ENCODE measurements at places on chromosomes 5 and 9. TPM values are rescaled to one million over a fixed set of nuclear protein-coding genes. Genes with fewer than 3 reads are reported as not detected.

- DNase-seq = no peak
These were observed 34.6 kb upstream of the PSD2 start for GRCh38 chr5:139761057-139761450.

GRCh38 chr9:4035777-4036176 is 264.1 kb downstream of the GLIS3 start:
- DNase-seq = no peak

DNA sequence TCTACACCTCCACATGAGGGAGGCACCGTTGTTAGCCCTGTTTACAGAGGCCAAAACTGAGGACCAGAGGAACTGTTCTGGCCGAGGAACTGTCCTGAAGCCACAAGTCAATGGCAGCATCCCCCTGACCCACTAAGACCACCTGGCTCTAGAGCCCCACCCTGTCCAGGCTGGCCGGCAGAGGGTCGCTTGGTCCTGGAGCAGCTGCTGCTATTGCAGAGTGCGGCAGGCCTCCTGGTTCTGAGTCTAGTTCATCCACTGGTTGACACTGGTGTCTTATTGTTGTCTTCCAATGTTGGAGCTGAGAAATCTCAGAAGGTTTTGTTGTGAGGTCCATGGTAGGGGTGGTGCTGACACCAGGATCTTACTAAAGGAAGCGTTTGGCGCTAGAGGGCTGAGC is 26.6 kb upstream of the ANGPTL2 start:
- DNase-seq = no peak

The PCDHA4 gene
- not detected for total RNA-seq

The SLC34A1 gene
- not detected for total RNA-seq

Measured in MG63 (cell line).